ENCODE measurements at places on chromosomes 5 and 9.

GRCh38 chr9:83036043-83036442 is 26.9 kb downstream of the RASEF start:
- no peak for DNase-seq

DNA sequence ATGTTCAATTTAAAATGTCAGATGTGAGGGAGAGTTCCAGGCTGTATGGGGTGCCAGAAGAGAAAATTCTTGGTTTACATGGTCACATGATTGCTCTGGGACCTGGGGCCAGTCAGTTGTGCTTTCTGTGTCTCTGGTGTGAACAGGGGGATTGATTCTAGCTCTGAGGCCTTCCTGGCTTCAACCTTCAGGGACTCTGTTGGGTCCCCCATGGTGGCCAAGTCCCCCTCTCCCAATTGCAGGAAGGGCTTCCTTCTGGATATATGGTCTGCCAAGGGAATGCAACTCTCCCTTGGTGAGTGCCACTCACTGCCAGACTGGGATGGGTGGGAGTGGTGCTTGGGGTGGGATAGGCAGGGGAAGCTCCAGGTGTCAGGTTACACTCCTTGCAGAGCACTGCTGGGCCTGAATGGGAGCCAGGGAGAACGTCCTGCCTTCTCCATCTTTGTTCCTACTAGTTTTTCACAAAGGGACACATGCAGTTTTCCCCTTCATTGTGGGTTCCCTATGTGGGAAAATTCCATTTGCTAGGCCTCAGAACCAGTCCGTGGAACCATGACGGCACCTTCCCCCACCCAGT is 153.2 kb downstream of the MELK start:
- DNase-seq, result no peak

GRCh38 chr9:89920131-89920530 is 315.3 kb downstream of the GADD45G start:
- no peak for DNase-seq

DNA sequence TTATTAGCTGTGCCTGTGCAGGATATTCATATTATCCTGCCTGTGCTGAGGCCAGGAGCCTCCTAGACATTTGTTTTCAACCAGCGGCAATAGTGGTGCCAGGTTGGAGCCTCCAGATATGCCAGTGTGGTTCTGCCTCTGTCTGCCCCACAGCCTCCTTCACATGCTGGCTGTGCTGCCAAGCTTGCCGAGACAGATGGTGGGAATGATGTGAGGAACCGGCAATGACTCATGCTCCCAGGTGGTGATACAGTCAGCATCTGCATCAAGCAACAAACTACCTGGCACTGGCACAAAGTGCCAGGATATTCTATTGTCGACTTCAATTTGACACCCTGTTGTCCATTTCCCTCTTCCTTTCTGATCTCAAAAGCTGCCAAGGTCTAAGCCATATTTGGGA is 285.7 kb downstream of the CHSY3 start:
- no peak for DNase-seq

DNA sequence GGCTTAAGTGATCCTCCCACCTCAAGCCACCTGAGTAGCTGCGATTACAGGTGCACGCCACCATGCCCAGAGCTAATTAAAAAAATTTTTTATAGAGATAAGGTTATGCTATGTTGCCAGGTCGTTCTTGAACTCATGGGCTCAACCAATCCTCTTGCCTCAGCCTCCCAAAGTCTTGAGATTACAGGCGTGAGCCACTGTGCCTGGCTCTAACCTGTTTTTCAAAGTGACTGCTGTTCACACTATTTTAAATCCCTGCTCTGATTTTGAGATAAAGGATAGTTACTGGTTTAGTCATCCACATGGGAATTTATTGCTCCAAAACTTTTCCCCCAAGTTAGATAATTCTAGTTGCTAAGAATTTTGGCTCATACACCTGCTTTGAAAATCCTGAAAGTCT is 48.2 kb upstream of the MTMR12 start:
- no peak for DNase-seq

GRCh38 chr5:86557920-86558319 is 59.8 kb upstream of the COX7C start:
- DNase-seq, result no peak

DNA sequence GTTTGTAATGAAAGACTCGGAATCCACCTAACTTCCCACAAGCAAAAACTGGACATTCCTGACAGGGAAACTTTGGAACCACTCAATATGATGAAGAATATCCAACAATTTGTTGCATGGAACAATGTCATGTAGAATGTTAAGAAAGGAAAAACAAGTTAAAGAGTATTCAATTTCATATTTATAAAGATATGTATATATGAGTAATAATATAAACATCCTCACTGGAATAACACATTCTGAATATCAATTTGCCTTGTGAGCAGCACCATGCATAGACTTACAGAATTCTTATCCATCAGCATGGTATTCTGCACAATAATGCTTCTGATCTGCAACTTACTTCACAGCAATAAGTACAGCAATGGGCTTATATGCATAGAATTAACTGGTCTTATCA is 650.3 kb downstream of the SEMA5A start:
- no peak for DNase-seq

- DNase-seq, result no peak
Measured at GRCh38 chr5:150286820-150287219, 2.8 kb downstream of the CAMK2A start.

DNA sequence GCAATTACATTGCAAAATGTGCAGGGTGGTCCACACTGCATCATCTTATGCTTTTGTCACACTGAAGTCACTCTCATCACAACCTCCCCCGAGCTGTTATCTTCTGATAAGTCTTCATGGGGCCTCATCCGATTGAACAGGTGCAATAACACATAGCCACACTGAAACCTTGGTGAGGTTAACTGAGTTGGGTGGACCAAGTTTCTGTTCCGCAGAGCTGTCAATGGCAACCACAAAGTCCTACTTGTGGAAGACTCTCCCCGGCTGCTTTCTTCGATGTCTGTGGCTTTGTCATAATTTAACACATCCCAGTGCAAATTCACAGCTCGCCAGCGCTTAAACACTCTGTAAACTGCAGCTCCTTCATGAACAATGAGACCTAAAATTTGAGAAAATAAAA is 112.2 kb downstream of the MARCHF11 start:
- no peak for DNase-seq

DNA sequence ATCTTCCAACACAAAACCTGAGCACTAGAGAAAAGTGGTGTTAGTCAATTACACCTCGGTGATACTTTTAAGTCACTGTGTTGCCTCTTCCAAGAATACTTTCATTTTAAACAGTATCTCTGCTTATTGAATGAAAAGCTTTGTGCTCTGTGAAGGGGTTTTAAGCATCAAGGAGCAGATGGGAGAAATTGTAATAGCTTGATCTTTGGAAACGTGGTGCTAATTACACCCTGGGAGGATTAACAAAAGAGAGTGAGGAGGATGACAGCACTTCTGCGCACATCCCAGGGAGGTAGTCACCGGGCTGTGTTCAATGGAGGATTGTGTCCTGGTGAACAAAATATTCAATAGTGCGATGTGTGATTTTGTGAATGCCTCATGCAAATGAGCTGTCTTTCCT is 477.4 kb upstream of the ADAMTS16 start:
- no peak for DNase-seq

DNA sequence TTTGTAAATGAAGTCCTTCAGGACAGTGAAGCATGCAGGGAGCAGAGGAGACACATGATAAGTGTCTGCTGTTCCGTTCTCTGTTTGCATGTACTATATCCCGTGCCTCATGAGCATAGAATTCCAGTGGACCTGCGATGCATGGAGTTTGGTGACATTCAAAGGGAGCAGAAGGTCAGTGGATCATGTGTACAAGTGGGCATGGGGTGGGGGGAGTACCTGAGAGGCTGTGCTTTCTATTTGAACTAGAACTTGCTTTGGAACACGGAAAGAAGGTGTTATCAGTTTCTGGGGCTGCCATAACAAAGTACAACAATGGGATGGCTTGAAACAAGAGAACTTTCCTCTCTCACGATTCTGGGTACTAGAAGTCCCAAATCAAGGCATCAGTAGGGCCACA is 5.1 kb upstream of the CCNJL start:
- no peak for DNase-seq

DNA sequence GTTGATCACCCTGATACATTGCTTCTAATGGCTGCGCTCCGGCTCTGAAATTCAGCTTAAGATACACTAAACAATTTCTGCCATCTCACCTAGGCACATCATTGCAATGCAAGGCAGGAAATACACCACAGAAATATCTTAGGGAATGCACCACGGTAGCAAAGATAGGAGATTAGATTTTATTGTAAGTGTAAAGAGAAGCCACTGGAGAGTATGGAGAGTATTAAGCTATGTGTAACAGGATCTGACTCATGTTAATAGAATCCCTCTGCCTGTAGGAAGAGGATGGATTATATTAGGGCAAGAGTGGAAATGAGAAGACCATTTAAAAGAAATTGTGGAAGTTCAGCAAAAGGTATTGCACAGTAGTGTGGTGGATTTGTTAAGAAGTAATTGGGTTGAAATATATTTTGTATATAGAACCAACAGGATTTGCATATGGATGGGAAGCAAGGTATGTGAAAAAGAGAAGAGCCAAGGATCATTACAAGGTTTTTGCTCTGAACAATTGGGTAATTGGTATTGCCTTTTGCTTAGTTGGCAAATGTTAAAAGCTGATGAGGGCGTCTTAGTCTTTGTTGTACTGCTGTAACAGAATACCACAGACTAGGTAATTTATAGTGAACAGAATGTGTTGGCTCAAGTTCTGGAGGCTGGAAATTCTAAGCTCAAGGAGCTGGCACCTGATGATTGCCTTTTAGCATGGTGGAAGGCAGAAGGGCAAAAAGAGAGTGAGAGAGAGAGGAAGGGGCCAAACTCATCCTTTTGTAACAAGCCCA is 636.1 kb downstream of the PSAT1 start:
- DNase-seq, result no peak

GRCh38 chr5:122142480-122143164 is 13.3 kb downstream of the ZNF474 start:
- no peak for DNase-seq

GRCh38 chr5:53944981-53945380 is 365.4 kb downstream of the ARL15 start:
- DNase-seq, result no peak

GRCh38 chr9:99401680-99402504 is 179.8 kb downstream of the SEC61B start:
- no peak for DNase-seq

GRCh38 chr9:116998305-116998704 is 311.2 kb downstream of the TRIM32 start:
- DNase-seq, result no peak

DNA sequence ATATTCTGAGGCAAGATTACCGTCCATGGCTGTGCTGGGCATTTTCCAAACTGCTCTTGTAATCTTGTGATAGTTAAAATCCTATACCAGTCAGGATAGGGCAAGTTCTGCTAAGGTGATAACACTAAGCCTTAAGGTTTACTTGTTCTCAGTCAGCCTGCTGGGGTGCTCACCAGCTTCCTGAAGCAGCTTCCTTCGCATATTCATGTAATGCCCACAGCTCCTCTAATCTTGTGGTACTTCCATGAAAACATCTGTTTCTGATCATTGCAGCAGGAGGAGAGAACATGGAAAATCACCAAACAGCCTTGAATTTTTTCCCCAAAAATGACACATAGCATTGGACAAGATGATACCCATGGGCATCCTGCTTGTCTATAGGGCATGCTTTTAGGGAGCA is 473.2 kb downstream of the MED10 start:
- no peak for DNase-seq

DNA sequence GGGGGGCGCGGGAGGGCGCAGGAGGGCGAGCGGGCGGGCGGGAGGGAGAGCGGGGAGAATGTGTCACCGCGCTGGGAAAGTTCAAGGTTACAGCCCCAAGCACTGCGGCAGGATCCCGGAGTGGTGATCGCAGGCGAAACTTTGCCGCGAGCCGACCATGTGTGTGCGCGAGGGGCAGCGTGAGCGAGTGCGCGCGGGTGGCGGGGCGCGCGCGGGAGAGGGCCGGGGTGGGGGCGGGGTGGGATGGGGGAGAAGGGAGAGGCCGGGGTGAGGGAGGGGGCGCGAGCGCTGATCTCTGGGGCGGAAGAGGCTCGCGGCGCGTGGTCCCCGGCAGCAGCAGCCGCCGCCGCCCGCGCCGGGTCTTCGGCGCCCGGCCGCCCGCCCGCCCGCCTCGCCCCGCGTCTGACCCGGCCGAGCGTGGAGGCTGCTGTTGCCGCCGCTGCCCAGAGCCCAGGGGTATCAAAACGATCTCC is at the start of gene NFIB:
Gene NFIB (minus strand): TSS at position 191 of the 473 bp plus-strand sequence. CDS start 630 bp downstream, outside the sequence.
- no peak for DNase-seq

DNA sequence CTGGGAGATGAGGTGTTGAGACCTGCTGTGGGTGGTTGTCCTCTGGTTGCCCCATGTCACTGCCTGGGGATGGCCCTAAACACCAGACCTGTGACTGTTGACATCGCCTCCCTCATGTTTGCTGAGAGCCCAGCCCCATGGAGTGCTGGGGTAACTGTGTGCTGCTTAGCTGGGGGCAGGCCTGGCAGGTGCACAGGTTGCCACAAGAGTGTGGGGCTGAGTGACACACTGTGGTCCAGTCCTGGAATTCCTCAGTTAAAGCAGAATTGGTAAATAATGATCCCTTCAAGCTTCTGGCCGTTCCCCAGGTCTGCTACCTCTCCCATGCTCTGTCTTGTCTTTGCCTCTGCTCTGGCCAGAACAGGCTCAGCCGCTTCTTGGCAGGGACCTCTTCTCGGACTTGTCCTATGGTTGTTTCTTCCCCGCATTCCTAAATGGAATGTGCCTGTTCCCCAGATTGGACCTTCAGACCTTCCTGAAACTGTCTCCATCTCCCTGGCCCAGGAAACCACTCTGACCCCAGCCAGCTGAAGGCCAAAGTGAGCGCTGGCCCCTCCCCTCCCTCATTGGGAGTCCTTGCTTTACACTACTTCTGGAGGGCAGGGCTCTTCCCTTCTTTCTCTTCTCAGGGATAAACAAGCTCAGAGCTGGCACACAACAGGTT is 61.2 kb upstream of the PITX1 start:
- DNase-seq, result no peak

DNA sequence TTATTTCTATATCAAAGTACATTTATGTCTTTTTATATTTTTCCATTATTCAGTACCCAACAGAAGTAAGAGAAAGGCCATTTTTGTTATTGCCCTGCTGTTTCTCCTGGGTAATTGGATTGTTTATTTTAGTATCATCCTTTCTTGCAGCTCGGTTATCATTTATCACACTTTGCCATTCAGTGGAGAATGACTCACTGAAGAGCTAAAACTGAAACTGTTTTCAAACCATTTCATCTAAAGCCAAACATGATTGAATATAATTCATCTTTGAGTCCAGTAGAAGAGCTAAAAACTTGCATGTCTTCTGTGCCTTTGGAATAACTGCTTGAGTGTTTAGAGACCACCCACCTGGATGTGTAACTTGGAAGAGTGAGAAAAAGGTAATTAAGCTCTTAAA is 139.5 kb upstream of the PRDM9 start:
- no peak for DNase-seq

DNA sequence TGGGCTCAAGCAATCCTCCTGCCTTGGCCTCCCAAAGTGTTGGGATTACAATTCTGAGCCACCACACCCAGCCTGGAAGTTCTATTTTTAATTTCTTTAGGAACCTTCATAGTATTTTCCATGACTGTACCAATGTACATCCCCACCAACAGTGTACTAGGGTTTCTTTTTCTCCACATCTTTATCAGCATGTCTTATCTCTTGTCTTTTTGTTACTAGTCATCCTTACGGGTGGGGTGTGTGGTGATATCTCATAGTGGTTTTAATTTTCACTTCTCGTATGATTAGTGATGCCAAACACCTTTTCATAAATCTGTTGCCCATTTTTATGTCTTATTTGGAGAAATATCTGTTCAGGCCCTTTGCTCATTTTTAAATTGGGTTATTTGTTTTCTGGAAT is 123.0 kb upstream of the MEF2C start:
- no peak for DNase-seq
